ENCODE measurements at places on chromosomes 12 and 14. TPM values are rescaled to one million over a fixed set of nuclear protein-coding genes. Genes with fewer than 3 reads are reported as not detected.

PMCH gene
- 1.2 TPM for total RNA-seq

NINJ2 gene
- total RNA-seq, result 8.1 TPM

EPYC gene
- not detected for total RNA-seq

LAG3 gene
- 117 TPM for total RNA-seq

PACS2 gene
- total RNA-seq, result 36.5 TPM

FLVCR2 gene
- total RNA-seq, result 5.9 TPM

POTEG gene
- total RNA-seq, result not detected

VAMP1 gene
- total RNA-seq, result 53.1 TPM

GRCh38 chr12:79482323-79482722 is 208.4 kb downstream of the PAWR start:
- DNase-seq, result no peak

- DNase-seq, result no peak
These were observed 449 bp downstream of the THAP2 start for GRCh38 chr12:71664411-71665089.

GRCh38 chr12:120101182-120101581 is 15.4 kb downstream of the RAB35 start:
- DNase-seq, result no peak

DNA sequence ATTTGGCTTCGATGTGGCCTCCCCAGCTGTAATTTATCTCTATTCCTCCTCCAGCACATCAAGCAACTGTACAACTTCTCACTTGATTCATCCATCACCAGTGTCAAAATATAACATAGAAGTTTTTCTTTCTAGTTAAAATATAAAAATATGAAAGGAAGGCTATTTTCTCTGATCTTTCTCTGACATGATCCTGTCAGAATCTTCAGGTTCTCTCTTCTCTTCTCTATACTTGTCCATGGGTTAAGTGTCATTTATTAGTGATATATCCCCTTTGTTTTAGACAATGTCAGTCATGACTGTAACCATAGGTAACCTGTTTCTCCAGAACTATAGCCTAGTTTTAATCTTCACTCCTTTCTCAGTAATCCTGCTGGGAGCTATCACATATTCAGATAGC is 132.5 kb upstream of the G2E3 start:
- DNase-seq, result no peak

- no peak for DNase-seq
These were observed 26.5 kb downstream of the RERG start for GRCh38 chr12:15194456-15195368.

- DNase-seq, result no peak
These were observed 118.0 kb upstream of the IFNG-AS1 start for GRCh38 chr12:67871231-67871630.

GRCh38 chr12:119661882-119662281 is 6.1 kb upstream of the PRKAB1 start:
- no peak for DNase-seq

DNA sequence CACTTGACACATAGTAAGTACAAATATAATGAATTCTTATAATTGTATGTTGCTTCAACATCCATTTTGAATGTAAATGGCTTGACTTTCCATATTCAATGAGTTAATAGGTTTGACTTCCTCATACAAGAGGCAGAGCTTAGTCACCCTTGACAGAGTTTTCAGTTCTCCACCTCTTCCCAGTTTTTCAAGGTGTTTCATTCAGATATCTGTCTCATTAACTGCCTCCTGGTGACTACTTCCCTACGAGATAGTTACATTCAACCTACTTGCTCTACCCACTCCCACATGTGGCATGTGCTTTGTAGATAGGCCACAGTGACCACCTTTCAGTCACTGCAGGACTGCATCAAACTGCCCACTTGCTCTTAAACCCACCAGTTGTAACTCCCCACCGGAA is 60.0 kb downstream of the MYF5 start:
- no peak for DNase-seq

GRCh38 chr12:124623344-124624035 is 56.1 kb upstream of the NCOR2 start:
- DNase-seq, result no peak

DNA sequence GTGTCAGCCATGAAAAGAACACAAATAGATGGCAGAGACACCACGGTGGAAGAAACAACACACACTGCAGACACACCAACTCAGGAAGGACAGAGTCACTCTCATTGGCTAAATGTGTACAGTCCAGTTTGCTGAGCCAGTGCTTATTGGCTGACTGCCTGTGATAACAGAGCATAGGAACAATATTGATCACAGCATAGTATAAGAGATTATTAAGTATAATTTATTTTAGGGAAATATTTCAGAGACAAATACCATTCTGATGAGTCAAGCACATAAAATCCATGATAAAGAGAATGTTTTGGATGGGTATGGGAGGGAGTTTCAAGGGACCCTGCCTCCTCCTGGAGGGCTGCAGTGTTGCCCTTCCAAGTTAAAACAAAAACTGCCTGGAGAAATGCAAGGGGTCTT is 50.9 kb downstream of the BTG1 start:
- no peak for DNase-seq

DNA sequence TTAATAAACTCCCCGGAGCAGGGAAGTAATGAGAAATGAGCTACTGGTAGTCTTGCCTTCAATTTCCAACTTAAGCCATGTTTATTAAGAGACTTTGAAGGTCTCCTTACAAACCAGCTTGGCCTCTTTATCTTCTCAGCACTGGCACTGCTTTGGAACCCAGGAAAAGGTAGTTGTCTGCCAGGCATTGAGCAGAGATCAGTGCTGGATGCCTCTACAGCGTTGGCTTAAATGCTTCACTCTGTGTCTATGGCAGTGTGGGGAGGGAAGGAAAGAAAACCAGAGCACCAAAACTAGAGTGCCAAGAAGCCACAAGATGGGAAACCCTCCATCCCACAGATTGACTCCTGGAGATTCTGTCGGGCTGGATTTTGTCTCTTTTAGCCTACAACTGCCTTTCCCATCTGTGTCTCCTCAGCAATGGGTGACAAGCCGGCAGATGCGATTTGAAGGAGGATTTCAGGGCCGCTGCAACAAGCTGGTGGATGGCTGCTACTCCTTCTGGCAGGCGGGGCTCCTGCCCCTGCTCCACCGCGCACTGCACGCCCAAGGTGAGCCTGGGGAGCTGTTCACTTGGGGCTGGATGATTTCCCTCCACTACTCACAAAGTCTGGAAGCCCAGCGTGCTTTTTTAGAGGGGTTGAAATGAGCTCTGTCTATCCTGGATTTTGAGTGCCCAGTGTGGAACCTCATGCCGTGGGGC is 57.3 kb downstream of the FNTB start:
- DNase-seq, result no peak

DNA sequence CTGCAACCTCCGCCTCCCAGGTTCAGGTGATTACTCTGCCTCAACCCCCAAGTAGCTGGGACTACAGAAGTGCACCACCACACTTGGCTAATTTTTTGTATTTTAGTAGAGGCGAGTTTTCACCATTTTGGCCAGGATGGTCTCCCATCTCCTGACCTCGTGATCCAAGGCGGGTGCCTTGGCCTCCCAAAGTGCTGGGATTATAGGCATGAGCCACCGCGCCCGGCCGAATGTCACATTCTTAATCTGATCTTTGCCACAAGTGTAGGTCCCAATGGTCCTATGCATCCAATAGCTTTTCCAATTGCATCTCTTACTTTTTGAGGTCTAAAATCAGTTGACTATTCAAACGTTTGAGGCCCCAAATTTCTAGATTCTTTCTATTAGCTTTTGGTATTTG is 676.0 kb downstream of the SLC16A7 start:
- no peak for DNase-seq

DNA sequence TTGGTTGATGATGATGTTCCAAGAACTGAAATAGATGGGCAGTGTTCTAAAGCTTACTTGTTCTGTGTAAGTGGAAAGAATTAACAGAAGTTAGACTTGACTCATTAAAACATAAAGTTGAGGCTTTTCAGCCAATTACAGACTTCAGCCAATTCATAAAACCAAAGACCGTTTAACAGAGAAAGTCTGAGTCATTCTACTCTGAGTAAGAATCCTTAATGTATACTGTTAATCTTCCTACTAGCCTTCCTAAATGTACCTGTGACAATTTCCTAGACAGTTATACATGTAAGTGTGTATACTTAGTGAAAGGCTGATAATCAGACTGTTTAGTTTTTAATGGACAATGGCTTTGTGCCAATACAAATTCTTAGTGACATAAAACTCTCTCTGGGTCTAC is 681.0 kb downstream of the RPL10L start:
- DNase-seq, result no peak

Measured in activated T-cell treated with anti-CD3 and anti-CD28 coated beads, Interleukin-2, amount 50 U/mL, for 72 hours (primary cell).